ENCODE measurements at places on chromosomes 3 and 15. TPM values are rescaled to one million over a fixed set of nuclear protein-coding genes. Genes with fewer than 3 reads are reported as not detected.

Gene LEKR1
- polyA plus RNA-seq: 0.08 TPM

Gene LSMEM2
- polyA plus RNA-seq: 0.68 TPM

Gene TNFSF10
- 0.06 TPM for polyA plus RNA-seq

Gene CCR1
- not detected for polyA plus RNA-seq

Gene MME
- polyA plus RNA-seq: 5.0 TPM

Gene DPPA2
- 6.6 TPM for polyA plus RNA-seq

Gene TLR9
- 0.05 TPM for polyA plus RNA-seq

Gene TNNC1
- polyA plus RNA-seq: 18.5 TPM

Gene FANCD2OS
- polyA plus RNA-seq: not detected

Gene MIX23
- 10.9 TPM for polyA plus RNA-seq

Gene TMEM40
- 0.18 TPM for polyA plus RNA-seq
